Activated T-cell treated with anti-CD3 and anti-CD28 coated beads, Interleukin-2, amount 50 U/mL, for 1 hour (primary cell): ENCODE measurements at places on chromosomes 7 and 10.

GRCh38 chr10:30600005-30600404, 29.5 kb downstream of the LYZL2 start:
- no peak for DNase-seq

DNA sequence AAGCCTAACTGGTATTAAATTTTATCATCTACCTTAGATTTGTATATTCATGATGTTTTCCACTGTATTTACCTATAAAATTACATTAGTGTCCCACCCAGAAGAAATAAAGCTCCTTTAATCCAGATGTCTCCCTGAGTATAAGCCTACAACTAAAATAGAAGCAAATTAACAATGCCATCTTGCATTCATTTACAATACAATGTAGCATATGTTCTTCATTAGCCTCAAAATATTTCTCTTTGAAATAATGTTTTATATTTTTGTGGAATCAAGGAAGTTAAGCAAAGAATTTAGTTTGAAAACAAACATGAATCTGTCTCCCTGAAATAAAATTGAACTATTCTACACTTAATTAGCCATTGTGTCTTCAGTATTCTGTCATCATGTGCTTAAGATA, 112.3 kb downstream of the CACNA2D1 start:
- no peak for DNase-seq

- no peak for DNase-seq
These were observed 47.3 kb downstream of the NKX6-2 start for GRCh38 chr10:132738454-132739224.

- no peak for DNase-seq
These were observed 115.5 kb downstream of the GFRA1 start for GRCh38 chr10:116157485-116157884.

DNA sequence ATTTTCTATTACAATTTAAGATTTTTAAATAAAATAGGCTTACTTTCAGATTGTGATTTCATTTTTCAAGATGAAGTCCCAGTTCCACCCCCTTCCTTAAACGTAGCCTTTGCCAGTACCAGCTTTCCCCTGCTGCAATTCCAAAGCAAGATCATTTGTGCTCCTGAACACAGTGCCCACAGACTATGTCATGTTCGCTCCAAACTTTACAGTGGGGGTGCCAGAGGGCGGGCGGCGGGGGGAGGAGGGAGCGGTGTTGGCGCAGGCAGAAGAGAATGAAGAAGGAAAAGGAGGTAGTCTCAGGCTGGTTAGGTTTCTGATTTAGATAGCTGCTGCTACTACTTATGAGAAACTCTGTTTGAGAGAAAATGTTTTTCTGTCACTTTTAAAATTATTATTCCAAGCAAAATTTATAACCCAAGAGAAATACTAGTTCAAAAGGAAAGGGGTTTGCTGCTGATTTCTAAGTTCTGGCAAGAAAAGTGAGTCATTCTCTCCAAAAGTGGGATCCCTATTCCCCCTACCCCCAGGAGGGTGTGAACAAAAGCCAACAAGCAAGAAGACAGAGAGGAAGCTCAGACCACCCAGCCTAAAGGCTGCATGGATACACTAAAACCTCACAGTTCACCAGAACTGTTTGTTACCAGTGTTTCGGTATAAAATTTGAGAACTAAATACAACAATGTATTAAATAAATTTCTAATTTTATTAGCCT, 109.6 kb downstream of the SRPK2 start:
- no peak for DNase-seq

- no peak for DNase-seq
These were observed 63.5 kb downstream of the MGMT start for GRCh38 chr10:129530581-129530980.

GRCh38 chr7:8442051-8442813, 8.8 kb downstream of the NXPH1 start:
- no peak for DNase-seq

DNA sequence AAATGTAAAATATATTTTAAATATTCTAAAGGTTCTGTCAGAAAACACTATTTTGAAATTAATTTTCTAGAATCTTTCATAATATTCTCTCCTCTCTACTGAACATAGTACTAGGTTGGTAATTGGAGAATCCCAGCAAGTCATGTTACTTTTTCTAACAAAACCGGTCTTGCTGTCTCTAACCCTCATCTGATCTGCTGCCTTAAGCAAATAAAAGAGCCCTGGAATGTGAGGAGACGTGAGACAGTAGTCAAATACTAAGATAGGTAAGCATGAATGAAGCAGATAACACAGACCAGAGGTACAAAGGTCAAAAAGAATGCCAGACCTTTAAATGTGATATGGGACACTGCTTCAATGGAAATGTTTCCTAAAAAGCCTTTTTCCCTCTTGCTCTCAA, 462.4 kb upstream of the NUPR2 start:
- DNase-seq: no peak

DNA sequence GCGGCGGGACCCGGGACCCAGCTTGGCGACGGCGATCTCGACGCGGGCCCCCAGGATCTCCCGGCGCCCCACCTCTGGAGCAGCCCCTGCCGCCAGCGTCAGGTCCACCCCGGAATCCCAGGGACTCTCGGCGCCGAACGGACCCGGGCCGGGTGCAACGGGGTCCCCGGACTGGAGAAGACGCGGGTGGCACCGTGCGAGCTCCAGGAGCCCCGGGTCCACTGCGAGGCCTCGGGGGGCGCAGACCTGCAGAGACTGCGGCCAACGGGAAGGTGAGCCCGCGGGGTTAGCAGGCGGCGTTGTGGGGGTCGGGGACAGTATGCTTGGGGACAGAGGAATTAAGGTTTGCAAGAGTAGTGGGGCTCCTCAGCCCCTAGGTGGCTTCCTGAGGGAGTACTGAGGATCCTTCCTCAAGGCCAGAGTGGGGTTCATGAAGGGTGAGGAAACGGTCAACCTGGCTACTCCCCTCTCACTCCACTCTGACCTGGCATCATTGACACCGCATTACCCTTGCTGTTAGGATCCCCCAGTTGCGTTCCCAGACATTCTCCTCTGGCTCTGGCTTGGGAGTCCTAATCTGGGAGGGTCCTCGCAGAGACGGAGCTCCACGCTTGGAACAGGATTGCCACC, 353 bp downstream of the EPHB6 start:
- no peak for DNase-seq

DNA sequence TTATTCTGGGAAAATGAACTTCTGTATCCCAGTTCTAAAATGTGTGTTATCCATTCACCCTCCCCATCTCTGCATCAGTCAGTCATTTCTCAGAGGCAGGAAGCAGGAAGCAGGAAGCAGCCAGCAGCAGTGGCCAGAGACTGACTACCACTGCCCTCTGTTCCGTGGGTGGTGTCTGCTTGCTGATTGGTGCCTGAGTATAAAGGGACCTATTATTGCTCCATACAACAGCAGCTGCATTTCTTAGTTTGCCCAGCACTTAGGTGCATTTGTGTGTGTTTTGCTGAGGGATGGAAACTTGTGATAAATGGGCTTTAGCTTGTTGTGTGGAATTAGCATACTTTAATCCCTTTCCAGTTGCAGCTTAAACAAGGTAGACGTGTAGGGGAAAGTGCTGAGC, 582.2 kb downstream of the SORCS1 start:
- DNase-seq: no peak

DNA sequence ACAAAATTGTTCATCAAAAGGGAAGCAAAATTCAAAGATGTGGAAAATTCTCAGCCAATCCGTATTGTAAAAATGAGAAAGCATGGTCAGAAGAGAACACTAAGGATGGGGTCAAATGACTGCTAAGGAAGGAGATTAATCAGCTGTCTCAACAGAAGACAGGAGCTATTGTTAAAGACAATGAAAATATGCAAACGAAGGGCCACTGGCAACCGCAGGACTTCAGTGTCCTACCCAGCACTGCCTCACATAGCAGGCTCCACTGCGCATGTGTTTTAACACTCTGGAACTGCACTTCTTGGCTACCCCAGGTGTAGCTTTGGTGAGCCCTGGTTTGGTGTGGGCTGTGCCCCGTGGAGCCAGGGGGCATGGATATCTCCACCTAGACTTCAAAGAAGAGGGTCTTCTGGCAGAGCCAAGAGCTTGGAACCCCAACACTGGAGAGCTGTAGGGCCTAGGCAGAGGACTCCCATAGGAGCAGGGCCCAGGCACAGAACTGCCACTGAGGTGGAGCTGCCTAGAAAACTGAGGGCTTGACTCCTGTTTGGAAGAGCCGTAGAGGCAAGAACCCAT, 176.2 kb upstream of the GDF10 start:
- DNase-seq: no peak

DNA sequence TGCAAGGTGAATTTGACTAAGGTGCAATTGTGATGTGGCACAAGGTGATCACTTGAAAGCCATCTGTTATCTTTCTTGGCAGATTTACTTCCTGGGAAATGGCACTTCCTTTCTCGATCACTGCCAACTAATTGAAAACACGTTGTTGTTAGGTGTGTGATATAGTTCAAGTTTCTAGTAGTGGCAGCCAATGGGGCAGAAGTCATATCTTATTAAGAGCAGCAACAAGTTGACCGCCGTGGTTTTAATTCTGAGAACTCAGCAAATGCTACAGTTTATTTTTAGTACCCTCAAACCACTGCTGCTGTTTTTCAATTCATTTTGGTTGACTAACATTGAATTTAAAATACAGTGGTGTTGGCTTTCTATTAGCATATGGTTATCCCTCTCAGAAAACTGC, 1.6 kb downstream of the CHN2 start:
- no peak for DNase-seq

DNA sequence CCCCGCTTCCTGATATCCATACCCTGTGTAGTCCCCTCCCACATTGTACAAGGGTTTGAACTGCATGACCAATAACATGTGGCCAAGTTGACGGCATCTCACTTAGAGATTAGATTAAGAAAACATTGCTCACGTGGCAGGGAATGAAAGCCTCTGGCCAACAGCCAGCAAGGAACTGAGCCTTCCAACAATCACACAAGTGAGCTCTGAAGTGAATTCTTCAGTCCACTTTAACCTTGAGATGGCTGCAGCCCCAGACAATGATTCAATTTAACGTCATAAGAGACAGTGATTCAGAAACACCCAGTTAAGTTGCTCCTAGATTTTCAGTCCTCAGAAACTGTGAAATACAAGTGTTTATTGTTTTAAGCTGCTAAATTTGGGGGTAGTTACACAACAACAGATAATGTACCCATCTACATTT, 165.9 kb upstream of the PLXNA4 start:
- no peak for DNase-seq

GRCh38 chr7:47573758-47574481, 8.0 kb downstream of the TNS3 start:
- DNase-seq: no peak

DNA sequence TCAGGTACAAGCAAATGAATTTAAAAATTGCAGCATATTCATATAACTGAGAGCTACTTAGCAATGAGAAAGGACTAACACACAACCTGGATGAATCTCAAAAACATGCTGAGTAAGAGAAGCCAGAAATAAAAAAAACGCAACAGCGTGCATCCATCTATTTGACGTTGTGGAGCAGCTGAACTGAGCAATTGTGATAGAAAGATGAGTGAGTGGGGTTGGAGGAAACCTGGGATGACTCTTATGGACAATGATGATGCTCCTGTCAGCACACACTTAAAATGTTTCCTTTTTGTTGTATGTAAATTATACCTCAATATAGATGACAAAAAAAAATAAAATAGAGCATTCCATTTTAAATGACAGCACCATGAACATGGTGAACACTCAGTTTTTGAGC, 36.0 kb upstream of the AKR1E2 start:
- no peak for DNase-seq

DNA sequence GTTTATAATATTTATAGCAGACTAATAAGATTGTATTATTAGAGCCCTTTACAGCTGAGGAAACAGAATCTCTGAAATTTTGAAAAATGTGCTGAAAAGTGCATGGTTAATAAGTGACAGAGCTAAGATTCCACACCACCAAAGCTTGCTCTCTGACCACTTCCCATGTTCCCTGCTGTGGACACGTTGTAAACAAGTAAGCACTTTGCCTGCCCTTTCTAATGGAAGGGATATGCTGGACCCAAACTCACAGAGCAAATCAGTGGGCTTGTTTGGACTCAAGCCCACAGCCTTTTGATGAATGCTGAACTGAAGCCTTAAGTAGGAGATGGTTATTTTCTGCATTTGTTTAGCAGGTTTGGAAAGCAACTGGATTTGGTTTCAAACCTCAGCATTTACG, 214.0 kb upstream of the TMEM72 start:
- no peak for DNase-seq

DNA sequence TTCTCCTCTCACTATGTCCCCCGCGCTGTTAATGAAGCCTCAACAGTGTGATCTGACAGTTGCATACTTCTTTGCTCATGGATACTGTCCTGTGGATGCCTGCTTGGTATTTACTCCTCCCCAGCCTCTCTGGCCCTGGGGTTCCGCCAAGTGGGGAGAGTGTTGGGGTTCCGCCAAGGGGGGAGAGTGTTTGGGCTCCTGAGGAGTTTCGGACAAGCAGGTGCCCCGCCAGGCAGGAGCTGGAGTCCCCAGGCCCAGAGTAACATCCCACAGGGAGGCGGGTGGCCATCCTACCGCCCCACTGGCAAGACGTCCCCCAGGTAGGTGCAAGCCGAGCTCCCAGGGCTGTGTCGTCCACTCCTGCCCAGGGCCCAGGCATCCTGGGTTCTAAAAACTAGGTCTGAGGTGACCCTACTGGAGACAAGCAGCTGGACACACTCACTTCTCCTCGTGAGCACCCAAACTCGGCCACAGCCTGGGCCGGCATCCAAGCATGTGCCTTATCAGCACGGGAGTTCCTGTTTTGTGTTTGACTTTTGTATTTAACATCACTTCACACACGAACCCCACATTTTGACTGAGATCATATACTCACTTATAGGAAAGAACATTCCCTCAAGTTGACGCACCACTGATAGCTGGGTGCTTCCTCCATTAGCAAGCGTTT, 34.2 kb downstream of the CAMK2B start:
- DNase-seq: peak; percentile 11

DNA sequence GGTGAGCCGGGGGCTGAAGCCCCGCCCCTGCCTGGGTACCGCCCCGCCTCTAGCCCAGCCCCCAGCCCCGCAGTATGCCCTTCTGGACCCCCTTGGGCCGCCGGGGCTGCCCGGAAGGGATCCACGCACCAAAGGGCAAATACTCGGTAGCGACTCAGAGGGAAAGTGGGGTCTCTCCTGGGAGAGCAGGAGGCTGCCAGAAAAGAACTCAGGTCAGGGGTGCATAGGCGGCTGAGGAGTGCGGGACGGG, 796 bp downstream of the FBXL15 start:
- DNase-seq: no peak

- DNase-seq: no peak
These were observed 569.7 kb upstream of the MKI67 start for GRCh38 chr10:128695931-128696330.

GRCh38 chr10:32949221-32949678, 8.8 kb downstream of the ITGB1 start:
- no peak for DNase-seq

DNA sequence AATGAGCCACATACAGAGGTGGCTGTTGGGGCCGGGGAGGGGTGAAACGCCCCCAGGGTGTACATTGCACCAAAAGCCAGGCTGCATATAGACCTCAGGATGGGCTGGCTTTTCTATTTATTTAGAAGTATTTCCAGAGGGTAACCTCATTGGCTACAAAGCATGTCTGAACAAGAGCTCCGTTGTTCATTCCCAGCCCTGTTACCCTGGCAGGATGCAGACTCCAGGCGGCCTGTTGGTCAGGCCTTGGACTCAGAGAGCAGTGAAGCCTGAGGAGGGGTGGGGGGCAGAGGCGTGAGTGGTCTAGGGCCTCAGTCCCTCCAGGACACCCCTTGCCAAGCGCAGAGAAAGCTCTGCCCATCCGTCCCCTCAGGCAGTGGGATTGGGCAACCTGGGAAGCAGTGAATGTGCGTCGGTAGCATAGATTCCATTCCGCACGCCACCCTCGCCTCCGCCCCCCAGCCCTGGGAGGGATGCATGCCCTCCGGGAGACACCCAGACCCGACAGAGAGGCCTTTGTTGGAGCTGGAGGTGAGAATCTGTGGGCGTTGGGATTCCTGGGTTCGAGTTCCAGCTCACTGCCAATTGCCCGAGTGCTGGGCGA, 41.9 kb downstream of the TCF7L2 start:
- no peak for DNase-seq
